ENCODE measurements at places on chromosomes 4 and X. TPM values are rescaled to one million over a fixed set of nuclear protein-coding genes. Genes with fewer than 3 reads are reported as not detected.

DNA sequence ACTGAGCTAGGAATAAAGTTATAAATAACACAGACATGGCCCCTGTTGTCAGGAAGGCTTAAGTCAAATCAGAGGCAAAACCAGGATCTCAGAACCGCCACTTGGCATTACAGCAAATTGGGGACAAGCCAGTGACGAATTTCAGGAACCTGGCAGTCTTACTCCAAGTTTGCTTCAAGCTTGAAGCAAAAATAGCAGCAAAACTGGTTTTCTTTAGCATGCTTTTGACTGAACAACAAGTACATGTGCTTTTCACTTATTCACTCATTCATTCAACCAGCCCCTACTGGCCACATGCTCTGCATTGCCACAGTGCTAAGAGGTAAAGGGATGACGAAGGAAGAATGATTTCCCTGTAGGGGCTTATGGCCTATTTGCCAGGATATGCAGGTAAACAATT lies 253.9 kb upstream of the PPARGC1A start:
- DNase-seq: no peak

GRCh38 chrX:134933911-134934310 lies 56.9 kb upstream of the SMIM10 start:
- DNase-seq: no peak

DNA sequence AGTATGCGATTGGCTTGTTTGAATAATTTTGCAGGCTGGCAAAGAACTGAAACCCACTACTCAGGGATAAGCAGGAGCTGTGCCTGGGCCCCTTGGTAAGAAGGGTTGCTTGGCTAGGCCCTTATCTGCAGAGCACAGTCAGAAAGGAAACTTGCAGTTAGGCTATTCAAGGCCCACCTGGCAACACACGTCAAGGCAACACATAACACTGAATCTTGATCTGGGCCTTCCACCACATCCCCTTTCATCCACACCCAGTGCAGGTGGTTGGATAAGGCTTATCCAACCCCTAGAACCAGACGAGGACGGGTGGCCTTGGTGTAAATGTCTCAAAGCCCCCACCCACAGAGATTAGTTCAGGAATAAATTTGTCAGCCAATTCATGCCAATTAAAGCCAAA lies 72.8 kb upstream of the NEIL3 start:
- DNase-seq: no peak

- no peak for DNase-seq
Measured at GRCh38 chr4:173332021-173332487, 2.1 kb downstream of the HMGB2 start.

Gene TBC1D19
- 21.2 TPM for total RNA-seq

Gene SASH3
- total RNA-seq: not detected

Measured in glutamatergic neuron (in vitro differentiated cells).